DMS53 (cell line): ENCODE measurements at places on chromosomes 12 and 14.
A peak's percentile ranks its signal among the peaks of the same experiment; 100 is the strongest.

GRCh38 chr12:45989721-45990467, 480 bp downstream of the SCAF11 start:
- DNase-seq, result peak; percentile 96

DNA sequence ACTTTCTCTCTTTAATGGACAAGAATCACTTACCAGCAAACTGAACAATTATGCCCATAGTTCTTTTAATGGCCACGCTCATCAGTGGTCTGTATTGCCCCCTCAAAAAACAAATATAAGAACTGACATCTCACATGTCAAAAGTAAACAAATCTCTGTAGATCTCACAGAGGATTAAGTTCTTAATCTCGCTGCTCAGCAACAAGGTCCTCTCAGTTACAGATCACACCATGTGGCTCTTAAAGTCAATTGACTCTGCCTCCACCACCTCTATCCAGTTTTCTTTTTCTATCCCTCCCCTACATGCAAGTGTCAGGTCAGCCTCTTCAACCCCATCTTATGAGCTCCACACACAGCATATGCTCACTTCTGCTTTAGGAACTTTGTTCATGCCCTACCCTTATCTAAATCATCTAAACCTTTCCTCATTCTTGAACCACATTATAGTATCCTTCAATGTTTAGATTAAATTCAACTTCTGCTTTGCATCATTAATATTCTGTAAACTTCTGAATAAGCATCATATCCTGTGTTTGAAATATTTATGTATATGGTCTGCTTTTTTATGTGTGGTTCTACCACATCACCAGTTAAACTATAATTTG, 7.2 kb downstream of the ADAM20 start:
- DNase-seq, result no peak

DNA sequence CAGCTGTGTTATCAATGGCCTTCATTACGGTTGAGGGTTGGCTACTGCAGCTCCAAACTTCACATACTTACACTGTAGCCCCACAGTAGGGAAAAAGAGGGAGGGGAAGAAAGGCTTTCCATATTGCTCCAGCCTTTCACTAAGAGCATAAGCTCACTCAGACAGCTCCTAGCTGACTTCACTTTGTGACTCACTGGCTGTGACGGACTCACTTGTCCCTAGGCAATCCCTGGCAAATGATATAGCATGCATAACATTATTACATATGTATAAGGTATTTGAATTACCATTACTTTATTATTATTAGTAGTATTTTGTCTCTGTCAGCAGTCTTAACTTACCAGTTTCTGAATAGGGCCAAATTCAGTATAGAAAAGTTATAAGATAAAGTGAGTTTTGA, 350.7 kb downstream of the RMST start:
- DNase-seq, result no peak

DNA sequence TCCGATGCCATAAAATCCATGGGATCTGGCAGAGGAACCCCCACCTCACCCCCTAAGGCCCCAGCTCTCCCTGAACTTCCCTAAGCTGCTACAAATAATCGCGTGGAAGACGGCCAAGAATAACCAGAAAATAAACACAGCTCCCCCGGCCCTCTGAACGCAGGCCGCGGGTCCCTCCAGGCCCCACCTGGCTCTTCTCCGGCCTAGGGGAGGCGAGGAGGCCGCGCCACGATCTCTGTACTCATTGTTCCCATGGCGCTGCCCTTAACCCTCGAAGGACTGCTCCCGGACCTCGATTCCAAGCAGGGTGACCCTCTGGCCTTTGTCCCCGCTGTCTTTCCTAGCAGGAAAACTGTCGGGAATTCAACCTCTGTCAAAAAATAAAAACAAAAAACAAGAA, 33.9 kb upstream of the TBX5 start:
- no peak for DNase-seq

GRCh38 chr14:95623195-95623594, 63.0 kb upstream of the TCL1B start:
- no peak for DNase-seq

DNA sequence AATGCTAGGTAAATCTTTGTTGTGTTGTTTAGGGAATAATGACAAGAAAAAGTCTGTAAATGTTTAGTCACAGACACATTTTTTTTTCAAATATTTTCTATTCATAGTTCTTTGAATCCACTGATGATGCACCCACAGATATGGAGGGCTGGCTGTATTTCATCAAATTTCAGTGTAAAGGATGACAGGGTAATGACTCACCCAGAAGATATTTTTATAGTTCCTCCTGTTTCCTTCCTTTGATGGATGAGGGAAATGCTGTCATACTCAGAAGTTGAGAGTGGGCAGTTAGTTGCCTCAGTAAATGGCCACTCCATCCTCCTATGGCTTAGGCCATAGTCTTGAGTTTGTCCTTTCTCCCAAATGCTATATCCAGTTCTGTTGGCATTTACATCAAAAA, 76.9 kb upstream of the REP15 start:
- peak; percentile 72 for DNase-seq

DNA sequence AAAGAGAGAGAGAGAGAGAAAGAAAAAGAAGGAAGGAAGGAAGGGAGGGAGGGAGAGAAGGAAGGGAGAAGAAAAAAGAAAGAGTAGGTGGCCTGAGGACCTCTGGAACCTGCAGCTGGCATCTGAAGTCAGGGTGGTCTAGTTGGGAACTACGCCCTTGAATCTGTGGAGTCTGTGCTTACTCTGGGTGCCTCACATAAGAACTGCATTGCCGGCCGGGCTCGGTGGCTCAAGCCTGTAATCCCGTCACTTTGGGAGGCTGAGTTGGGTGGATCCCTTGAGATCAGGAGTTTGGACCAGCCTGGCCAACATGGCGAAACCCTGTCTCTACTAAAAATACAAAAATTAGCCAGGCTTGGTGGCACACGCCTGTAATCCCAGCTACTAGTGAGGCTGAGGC, 10.0 kb upstream of the NRDE2 start:
- no peak for DNase-seq

DNA sequence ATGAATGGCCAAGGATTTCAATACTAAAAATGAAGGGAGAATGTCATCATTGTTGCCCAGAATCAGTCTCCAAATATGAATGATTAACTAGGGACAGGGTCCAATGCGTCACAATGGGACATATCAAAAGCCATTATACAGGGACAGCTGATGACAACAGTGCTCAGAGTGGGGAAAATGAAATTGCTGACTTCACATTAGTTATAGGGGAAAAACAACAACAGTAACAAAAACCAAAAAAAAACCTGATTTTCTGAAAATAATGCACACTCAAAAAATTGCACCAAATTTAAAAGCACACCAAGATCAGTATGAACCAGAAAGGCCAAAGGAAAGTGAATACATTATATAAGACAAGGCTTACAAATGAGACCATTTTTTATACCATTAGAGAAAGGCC, 353.2 kb upstream of the SOX5 start:
- peak; percentile 72 for DNase-seq

DNA sequence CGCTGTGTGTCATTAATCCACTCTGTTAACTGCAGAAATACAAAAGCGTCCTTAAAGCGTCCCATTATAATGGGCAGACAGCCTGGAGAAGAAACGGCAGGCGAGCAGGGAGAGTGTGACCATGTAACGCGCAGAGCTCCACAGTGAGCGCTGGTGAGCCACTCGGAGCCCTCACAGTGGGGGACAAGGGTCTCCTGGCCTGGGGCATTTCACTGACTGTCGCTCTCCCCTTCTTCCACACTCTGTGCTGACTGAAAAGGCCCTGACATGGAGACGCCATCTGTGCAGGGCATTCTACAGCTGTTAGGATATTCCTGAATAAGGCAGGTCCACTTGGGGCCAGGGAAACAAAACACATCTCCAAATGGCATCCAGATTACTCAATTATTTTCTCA, 24.2 kb downstream of the CCDC92 start:
- no peak for DNase-seq

DNA sequence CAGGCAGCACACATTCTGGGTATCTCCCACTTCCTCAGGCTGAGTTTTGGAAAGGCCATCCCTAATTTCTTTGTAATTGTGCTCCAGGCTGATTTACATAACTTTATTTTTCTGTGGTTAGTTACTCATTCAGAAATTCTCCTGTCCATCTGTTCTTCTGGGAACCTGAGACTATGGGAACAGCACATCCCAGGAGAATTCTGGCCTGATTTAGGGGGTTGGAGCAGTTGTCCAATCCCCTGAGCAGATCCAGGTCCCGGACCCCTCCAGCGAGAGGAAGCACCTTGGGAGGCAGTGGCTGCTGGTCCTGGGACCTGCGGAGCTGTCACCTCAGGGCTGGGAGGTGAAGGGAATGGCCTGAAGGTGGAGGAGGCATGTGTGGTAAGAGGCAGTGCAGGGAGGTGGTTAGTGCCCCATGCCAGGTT, 40.4 kb downstream of the TSPAN9 start:
- DNase-seq, result no peak

GRCh38 chr12:1935700-1936378, 17.4 kb upstream of the CACNA2D4 start:
- no peak for DNase-seq

- no peak for DNase-seq
These were observed 5.4 kb downstream of the RPS6KL1 start for GRCh38 chr14:74917646-74918081.

DNA sequence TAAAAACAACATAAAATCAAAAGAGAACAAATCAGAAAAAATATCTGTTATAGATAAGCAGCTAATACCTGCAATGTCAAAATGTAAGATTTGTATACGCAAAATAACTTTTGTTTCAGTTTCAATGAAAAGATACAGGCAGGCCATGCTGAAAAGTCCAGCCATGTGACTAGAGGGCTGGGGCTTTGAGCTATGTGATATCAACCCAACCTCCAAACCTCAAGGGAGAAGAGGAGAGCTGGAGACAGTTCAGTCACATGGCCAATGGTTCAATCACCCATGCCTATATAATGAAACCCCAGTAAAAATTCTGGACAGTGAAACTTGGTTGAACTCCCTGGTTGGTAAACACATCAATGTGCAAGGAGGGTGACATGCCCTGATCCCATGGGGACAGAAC, 5.3 kb downstream of the COX16 start:
- DNase-seq, result no peak

GRCh38 chr12:30012816-30013450, 229.2 kb upstream of the TMTC1 start:
- DNase-seq, result no peak

GRCh38 chr12:46522071-46522470, 149.5 kb upstream of the SLC38A2 start:
- DNase-seq, result no peak

DNA sequence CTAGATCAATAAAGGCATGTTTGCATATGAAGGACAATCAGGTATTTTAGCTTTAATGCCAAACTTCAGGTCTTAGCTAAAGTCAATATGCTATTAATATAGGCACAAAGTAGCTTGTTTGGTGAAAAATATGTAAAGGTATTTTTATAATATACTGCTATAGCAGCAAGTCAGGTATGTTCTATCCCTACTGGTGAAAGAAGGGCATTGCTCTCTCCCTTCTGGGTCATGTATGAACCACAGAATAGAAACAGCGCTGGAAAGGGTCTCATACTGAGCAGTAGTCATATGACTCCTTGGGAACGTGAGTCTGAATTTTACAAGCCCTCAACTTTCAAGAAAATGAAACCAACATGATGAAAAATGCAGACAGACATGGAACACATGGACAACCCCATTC, 314.6 kb downstream of the GRIN2B start:
- peak; percentile 26 for DNase-seq

GRCh38 chr14:106346084-106346483, 819.7 kb downstream of the TMEM121 start:
- no peak for DNase-seq

- peak; percentile 90 for DNase-seq
These were observed 8.1 kb upstream of the ALDH1L2 start for GRCh38 chr12:105092336-105092735.

DNA sequence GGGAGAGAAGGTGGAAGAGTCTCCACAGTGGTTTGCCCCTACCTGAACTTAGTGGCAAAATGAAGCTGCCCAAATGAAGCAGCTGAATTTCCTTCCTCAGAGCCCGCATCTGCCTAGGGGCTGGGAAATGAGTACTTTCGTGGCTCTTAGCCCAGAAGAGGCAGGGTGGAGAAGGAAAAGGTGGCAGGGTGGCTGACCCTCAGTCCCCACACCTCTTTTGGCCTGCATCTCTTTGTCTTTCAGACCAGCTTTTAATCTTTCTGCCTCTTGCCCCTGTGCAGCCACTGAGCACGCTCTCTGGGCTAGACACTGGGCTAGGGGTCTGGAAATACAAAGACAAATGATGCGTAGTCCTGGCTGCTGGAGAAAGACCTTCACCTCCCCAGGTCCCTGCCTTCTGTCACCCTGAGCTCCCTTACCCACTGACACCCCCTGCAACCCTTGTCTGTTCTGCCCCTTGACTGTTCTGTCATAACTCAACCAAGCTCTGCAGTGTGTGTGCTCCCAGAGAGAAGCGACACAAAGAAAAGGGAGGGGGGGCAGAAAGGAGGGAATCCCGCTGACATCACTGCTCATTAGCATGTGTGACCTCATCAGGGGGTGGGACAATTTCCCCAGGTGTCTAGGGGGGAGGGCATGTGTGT, 371 bp upstream of the REM2 start:
- peak; percentile 82 for DNase-seq

DNA sequence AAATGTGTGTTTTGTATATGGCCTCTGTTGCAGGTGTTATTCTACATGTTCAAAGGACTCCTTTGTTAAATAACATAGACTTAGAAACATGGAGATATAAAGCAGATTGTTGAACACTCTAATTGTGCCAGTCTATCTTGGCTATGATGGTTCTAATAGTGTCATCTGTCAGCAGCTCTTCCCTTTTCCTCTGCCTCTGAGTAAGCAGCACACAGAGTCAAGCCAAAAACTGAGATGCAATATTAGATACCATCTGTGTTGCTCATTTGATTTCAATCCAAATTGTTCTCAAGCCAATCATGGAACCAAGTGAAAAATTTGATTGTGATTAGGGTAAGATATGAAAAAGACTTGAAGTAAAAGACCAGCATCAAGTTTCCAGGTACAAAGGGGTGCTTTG, 871.1 kb upstream of the MGAT4C start:
- no peak for DNase-seq

- peak; percentile 46 for DNase-seq
These were observed 40.5 kb downstream of the PSMA6 start for GRCh38 chr14:35332517-35333263.

DNA sequence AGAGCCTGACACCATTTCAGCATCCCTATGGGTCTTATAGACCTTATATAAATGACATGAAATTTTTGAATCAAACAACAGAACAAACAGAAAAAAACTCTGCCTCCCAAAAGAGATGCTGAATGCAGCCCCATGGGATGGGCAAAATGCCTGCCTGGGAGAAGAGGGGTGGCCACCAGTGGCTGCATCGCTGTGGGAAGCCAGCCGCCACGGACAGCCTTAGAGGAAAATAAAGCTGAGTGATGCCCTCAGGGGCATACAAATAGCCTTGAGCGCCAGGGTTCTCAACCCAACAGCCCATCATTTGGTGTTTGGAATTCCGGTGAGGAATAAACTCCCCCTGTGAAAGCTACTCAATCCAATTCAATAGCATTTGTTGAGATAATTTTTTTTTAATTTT, 22.9 kb downstream of the SYNE3 start:
- no peak for DNase-seq
